ENCODE measurements at places on chromosomes 7 and 10.

- DNase-seq, result no peak
Observed at GRCh38 chr7:106604303-106604924, 56.5 kb downstream of the CCDC71L start.

GRCh38 chr10:14876764-14877163, 1.9 kb upstream of the SUV39H2 start:
- no peak for DNase-seq

DNA sequence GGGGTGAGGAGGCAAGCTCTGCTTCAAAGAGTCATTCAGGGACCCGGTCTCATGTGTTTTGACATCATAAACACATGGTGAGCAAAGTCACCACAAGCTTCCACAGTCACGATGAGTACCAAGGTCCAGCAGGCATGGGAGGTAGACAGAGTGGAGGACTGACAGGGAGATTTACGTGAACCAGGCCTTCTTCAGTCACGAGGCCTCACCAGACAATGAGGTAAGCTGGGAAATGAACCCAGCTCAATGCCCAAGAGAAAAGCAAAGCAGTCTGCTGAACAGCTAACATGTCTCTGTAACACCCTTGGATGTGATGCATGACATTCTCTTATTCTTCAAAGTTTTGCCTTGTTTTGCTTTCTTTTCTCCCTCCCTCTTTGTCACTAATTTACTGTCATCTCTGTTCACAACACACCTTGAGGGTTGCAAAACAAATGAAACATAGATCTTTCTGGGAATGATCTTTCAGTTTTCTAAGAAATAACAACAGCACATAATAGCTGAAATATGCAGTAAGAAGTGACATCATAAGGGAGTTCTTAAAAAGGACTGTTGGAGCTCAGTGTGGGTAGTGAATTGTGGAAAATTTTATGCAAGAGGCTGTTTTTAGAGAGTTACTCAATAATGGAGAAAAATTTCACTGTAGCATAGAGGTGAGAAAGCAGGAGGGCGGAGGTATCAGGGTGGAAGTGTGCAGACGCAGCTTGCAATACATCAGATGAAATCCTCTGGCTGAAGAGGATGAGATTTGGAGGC, 9.0 kb downstream of the PPP1R17 start:
- no peak for DNase-seq

- no peak for DNase-seq
Observed at GRCh38 chr7:28088032-28088431, 92.6 kb downstream of the JAZF1 start.

- no peak for DNase-seq
Observed at GRCh38 chr10:91824076-91824475, 25.9 kb downstream of the TNKS2 start.

DNA sequence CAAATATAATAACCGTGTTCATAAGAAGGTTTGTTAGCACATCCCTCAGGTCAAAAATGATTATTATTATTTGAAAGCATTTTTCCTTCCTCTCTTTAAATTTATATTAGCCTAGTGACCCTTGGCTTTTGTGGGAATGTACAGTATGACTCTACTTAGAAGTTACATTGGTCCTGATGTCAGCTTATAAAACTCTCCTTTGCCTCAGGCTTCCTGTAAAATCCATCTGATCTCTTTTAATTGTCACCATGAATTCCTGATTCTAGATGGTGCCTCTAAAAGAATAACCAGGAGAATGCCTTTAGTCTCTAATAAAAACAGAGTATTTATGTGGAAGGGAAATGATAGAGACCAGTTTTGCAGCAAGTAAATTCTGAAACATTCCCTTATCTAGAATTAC, 1134.4 kb downstream of the XPNPEP1 start:
- no peak for DNase-seq

DNA sequence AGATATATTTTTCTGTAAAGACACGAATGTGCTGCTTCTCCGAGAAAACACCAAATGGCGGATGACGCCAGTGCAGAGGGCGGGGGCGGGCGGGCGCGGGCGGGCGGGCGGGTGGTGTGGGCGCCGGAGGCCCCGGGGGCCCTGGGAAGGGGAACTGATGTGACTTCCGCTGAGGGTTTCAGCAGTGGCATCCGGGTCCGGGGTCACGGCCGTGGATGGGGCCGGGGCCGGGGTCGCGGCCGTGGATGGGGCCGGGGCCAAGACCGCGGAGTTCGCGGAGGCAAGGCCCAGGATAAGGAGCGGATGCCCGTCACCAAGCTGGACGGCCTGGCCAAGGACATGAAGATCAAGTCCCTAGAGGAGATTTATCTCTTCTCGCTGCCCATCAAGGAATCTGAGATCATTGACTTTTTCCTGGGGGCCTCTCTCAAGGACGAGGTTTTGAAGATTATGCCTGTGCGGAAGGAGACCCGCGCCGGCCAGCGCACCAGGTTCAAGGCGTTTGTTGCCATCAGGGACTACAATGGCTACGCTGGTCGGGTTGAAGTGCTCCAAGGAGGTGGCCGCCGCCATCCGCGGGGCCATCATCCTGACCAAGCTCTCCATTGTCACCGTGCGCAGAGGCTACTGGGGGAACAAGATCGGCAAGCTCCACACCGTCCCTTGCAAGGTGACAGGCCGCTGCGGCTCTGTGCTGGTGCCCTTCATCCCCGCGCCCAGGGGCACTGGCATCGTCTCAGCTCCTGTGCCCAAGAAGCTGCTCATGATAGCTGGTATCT, 20.3 kb upstream of the IGF2BP3 start:
- DNase-seq, result no peak

DNA sequence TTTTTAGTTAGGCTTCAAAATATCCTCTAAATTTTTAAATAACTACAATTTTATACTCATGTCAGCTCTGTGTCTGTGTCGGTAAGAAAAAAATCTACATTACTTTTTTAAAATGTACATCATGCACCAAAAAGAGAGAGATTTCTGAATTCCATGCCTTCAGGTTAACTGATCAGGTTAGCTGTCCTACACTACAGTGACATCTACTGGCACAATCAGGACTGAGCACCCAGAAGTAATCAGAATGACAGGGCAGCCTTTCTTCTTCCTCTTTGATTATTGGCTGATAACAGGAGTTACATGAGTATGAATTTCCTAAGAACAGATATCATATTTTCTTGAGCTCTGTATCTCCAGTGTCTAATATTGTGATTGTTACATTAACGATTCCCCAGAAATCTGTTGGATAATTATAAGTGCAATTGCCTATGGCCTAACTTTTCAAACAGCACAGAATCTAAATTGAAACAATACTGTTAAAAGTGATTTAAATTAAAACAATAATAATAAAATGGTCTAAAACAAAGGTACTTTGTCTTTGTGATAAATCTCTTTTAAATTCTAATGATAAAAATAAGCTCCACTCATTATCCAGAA, 41.8 kb upstream of the HYCC1 start:
- DNase-seq, result no peak

- no peak for DNase-seq
Observed at GRCh38 chr7:101804967-101805366, 12.5 kb upstream of the CUX1 start.

- no peak for DNase-seq
Observed at GRCh38 chr10:98519841-98520240, 73.1 kb upstream of the HPS1 start.

DNA sequence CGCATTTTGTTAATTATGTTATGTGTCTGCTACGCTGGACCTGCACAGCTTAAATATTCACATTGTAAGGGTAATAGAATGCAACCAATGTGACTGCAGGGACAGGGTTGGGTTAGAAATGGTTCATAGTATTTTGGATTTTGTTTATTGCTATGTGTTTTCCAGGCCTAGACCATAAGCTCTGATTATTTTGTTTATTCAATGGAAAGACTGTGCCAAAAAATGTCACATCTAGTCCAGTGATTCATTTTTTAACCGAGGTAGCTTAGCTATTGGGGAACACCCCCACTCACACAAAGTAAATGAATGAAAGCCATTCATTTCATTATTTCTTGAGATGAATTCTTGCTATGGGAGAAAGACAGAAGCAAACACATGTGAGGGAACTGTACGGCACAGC, 516.5 kb upstream of the ANKRD30A start:
- no peak for DNase-seq

- no peak for DNase-seq
Observed at GRCh38 chr10:110042181-110042580, 34.4 kb downstream of the ADD3 start.

- DNase-seq, result no peak
Observed at GRCh38 chr10:75682649-75683557, 251.5 kb downstream of the LRMDA start.

GRCh38 chr7:7739204-7740036, 21.0 kb upstream of the RPA3 start:
- no peak for DNase-seq

GRCh38 chr10:43120116-43120928, 17.9 kb upstream of the CSGALNACT2 start:
- no peak for DNase-seq

DNA sequence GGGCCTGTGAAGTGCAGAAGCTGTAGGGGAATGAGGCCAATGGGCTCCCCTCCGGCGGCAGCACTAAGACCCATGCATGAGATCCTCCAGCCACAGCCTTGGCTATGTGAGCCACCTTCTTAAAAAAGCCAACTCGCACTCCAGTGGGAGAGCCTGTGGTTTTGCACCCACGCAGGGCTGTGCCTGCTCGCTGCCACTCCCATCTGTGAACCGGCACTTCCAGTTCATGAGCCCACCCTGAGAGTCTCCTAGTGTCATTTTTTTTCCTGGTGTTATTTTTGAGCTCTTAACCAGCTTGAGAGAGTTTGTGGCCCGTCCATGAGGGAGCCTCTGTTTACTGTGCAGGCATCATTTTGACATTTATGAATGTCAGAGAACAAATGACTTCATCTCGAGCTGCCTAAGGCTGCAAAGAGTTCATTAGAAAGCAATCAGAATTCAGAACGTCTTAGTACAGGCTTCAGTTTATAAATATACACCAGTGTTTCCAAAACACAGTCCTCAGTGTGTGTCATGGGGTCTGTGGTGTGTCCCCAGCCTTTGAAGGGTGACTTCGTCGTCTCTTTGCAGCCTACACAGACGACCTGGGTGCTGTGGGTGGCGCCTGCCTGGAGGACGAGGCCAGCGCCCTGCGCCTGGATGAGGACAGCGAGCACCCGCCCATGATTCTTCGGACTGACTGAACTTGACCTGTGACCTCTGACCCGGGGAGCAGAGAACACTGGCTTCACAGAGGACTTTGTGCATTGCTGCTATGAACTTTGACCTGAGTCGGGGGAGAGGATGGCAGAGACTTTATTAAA, 40.4 kb downstream of the WIPI2 start:
- DNase-seq, result no peak

DNA sequence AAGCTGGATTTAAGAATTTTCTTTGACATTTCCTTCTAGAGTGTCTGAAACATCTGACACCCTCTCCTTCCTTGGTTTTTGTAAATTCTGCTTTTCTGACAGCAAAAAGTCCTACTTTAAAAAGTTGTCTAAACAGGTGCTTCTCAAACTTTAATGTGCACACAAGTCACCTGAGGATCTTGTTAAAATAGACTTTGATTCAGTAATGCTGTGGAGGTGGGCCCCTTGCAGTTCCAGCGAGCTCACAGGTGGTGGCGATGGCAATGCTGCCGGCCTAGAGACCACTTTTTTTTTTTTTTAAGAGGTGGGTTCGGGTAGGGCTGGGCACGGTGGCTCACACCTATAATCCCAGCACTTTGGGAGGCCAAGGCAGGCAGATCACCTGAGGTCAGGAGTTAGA, 77.1 kb downstream of the ABCC2 start:
- no peak for DNase-seq

DNA sequence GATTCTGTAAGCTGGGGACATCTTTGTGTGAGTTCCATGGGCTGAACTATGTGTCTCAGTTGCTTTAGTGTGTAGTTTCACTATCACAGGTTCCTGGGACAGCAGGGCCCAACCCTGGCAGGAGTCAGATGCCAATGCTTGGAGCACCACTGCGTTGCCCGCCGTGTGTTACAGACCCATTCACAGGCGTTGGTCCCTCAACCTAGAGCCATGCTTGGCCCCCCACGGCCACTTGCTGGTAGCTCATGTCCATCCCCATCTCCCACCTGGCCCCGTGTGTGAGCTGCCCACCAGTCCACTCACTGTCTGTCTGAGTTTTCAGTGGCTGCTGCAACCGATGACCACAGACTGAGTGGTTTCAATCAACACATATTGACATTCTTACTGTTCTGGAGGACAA, 546.9 kb downstream of the TCERG1L start:
- no peak for DNase-seq

- no peak for DNase-seq
Observed at GRCh38 chr10:21499701-21500577, 25.5 kb downstream of the SKIDA1 start.

DNA sequence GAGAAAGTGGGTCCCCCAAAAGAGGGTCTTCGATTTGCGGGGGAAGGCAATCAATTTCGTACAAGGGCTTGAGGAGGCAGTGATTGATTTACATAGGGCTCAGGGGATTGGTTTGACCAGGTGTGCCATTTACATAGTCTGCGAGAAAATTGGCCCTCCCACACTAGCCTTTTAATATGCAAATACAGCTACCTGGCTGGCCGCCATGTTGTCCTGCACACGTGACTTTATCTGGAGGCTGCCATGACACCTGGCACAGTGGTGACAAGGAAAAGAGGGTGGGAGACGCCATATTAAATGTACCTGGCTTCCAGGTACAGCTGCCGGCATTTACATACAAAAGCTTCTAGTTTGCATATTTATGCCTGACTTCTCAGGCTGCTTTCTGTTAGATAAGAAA, 1577.2 kb upstream of the LRRTM3 start:
- no peak for DNase-seq

DNA sequence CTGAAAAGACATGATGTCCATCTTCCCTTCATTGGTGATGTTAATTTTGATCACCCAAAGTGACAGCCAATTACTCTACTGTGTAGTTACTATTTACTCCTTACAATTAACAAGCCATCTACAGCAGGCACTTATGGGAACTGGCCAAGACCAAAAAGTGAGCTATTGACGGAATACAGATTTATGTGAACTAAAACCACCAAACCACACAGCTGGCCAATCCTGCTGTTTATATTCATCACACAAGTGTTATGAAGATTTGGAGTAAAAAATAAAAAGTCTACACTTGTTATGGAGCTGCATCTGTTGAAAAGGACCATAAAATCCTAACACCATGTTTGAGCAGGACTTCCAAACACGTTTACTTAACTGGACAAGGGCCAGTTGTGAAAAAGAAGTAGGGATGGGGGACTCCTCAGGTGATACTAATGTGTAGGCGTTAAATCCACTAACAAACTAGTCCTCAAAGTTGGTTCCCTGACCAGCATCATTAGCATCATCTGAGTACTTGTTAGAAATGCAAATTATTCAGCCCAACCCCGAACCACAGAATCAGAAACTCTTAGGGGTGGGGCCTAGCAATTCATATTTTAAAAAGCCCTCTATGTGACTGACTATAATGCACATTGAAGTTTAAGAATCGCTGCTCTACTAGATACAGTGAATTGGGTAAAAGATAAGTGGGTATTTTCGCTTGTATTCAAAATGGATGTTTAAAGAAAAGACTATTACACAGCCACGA, 11.6 kb downstream of the MCMBP start:
- no peak for DNase-seq

All from cerebellar nuclear complex (tissue), 1 donor.